Fibroblast of skin of left biceps (primary cell): ENCODE measurements at places on chromosomes 1 and 21.

GRCh38 chr1:236685917-236686814 is at the start of gene ACTN2:
Gene ACTN2 (plus strand): TSS chr1:236686499. CDS start chr1:236686674, 175 bp downstream.
- DNase-seq = no peak

GRCh38 chr1:247298701-247299100 is 33.0 kb downstream of the ZNF496 start:
- no peak for DNase-seq

GRCh38 chr1:110186558-110186957 is 23.6 kb upstream of the KCNC4 start:
- no peak for DNase-seq

DNA sequence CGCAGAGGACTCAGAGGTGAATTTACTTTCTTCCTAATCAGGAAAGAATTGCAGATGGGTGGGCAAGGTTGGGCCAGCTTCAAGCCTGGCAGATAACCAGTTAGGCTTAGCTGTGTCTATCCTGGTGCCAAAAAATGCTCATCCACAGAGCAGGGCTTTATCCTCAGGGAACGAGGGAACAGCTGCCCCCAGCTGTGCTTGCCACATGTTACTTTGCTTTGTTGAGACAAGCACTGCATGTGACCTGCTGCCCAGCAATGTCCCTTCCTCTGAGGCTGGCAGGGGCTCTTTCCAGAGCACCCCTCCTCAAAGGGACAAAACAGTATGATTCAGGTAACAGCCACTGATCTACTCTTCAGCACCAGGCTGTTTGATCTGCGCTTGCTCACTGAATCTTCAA is 505.1 kb upstream of the USP24 start:
- DNase-seq = no peak

DNA sequence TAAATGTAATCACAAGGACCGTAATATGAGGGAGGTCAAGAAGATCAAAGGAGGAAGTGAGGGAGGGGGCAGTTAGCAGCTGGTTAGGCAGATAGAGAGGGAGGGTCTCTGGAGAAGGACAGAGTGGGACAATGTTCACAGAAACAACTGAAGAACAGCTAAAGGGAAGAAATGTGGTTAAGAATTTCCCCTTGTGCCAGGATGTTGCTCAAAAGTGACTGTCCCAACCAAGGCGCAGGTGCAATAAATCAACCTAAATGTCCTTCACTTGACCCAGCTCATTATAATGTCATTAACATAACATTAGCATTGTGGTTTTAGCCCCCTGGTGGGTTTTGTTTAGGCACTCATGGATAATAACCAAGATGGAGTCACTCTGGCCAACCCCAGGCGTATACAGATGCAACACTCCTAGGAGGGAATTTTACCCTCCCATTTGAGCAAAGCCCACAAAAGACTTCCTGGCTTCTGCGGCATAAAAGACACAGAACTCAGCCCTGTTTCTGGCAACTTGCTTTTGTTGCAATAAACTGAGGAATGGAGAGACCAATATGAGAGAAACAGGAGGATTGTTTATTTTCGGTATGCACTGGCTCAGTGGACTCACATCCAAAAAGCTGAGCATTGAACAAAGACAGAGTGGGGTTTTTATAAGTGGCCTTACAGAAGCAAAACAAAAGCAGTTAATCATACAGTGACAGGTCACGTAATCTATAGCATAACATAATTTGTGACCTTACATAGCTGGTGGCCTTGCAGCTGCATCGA is 7.3 kb upstream of the CA6 start:
- no peak for DNase-seq

GRCh38 chr1:212060632-212061472 is 25.3 kb downstream of the DTL start:
- no peak for DNase-seq

GRCh38 chr1:50735443-50735842 is 224.6 kb downstream of the FAF1 start:
- DNase-seq = no peak

DNA sequence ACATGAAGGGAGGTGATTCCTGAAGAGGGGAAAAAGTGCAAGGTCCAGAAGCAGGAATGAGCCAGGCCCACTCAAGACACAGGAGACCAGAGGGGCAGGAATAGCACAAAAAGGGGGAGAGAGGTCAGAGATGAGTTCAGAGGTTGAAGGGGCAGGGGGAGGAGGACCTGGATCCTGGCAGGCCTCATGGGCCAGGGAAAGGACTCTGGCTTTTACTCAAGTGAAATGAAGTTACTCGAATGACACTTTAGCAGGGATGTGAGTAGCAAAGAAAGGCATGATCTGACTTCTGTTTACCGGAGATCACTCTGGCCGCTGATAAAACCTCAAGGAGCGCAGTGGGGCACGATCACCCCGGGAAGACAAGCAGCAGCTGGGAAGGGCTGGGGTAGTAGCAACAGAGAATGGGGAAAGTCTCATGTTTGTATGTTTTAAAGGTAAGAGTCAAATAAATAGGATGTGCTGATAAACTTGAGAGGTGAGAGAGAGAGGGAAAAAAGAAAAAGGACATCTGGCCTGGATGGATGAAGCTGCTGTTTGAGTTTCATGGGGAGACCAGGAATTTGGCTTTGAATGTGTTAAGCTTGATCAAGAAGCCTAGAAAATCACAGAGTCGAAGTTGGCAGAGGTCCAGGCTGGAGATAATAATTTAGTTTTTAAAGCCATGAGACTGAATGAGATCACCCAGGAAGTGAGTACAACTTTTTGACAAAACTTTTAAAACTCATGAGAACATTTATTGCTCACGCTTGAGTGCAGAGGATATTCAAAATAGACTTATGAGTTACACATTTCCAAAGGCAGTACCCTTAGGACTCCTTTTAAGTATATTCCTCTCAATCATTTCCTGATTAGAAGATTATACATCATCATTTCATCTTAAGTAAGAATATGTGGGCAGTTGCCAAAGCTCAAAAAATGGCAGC is 156.0 kb downstream of the RERE start:
- peak; percentile 64 for DNase-seq

- DNase-seq = no peak
These were observed 51.3 kb downstream of the GPR161 start for GRCh38 chr1:168085401-168085872.

GRCh38 chr1:183477986-183478781 is 5.9 kb downstream of the SMG7 start:
- no peak for DNase-seq

- DNase-seq = no peak
These were observed 43.2 kb downstream of the GJA5 start for GRCh38 chr1:147717051-147717705.

DNA sequence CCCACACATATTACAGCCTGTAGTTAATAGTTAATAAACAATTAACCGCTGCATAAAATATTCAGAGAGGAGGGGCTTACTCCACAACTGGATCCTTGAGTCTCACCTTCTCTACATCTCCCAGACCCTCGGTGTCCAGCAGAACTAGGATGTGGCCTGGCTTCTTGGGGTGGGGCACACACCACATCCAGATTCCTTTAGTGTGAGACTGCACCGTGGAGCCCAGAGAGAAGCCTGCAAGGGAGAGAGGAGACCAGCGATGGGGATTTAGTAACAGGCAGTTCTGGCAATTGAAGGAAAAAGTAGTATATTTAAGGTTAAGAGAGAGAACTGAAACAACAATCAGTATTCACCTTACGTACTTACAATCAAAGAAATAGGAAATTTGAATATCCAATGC is 4.9 kb downstream of the GBP1 start:
- no peak for DNase-seq

DNA sequence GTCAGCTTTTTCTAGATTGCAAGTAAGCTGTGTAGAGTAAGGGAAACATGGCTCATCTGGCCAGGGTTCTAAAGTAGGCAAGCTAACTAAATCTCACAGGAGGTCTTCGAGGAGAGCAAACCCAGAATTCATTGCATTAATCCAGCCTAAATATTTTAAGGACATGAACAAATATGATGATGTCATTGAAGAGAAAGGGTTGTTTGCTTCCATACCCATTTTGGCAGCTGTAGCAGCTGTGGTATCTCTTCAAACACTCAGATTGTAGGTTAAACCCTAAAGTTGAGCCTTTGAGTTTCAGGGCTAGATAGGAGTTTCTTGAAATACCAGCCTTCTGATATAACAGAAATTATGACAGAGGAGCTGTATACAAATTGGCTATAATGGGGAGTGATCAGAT is 200.5 kb upstream of the C1orf105 start:
- DNase-seq = no peak

DNA sequence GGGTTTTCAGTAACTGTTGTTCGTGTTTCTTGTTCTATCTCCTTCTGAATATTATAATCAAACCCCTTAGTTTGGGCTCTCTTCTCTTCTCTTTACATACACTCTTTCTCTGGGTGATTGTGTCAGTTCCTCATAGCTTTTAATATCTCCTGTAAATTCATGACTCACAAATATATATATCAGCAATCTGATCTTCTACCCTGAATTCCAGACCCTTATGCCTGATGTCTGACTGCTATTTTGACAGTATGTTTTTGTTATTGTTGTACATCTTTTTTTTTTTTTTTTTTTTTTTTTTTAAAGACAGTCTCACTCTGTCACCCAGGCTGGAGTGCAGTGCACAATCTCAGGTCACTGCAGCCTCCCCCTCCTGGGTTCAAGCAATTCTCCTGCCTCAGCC is 70.8 kb upstream of the MPC2 start:
- DNase-seq = no peak

DNA sequence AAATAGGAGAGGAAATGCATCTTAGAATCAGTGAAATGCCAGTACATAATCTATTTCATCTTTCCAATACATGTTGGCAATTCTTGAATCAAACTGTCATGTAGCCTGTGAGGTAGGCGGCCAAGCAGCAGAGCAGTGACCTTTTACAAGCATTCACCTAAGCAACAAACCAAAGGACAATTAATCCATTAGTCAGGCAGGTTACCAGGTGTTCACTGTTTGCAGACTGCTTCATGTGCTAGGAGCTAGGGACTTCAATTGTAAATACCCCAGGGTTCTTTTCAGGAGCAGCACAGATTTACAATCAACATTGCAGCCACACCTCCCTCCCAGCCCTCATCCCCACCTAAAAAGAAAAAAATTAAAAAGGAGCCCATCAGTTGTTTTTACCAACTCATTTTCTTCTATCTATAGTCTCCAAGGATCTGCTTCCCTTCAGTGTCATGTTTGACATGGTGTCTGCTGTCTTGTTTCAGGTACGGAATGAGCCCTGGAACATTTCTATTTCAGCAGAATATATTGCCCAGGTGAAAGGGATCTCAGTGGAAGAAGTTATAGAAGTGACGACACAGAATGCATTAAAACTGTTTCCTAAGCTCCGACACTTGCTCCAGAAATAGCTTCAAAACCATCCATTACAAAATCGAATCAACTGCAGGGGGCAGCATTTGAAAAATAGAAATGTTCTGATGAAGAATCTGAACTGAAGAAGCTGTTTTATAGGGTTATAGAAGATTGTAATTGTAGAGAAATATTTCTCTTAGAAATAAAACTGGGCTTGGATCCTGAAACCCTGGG is 23.0 kb downstream of the TATDN3 start:
- no peak for DNase-seq

GRCh38 chr1:55214212-55214933 is 791 bp downstream of the USP24 start:
- no peak for DNase-seq

- DNase-seq = no peak
These were observed 6.0 kb downstream of the COL24A1 start for GRCh38 chr1:86150553-86151055.

- DNase-seq = no peak
These were observed 22.1 kb upstream of the PSMB2 start for GRCh38 chr1:35663434-35663833.

DNA sequence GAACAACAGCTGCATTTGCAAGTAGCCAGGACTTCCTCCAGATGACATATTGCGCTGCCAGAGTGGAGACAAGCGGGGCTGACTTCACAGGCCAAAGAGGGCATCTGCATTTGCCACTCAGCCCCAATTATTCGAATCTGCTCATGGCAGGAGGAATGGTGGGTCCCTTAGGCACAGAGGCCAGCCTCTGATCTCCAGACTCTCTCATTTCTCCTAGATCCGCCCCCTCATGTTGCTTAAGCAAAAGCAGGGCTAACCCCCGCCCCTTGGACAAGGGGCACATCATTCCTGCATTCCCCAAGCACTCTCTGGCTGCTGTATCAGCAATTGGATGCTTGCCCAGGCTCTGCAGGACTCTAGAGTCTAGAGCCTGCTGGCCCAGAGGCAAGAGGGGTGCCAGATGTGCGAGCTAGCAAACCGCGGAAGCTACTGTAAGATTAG is 262.4 kb downstream of the ST6GALNAC3 start:
- peak; percentile 94 for DNase-seq

DNA sequence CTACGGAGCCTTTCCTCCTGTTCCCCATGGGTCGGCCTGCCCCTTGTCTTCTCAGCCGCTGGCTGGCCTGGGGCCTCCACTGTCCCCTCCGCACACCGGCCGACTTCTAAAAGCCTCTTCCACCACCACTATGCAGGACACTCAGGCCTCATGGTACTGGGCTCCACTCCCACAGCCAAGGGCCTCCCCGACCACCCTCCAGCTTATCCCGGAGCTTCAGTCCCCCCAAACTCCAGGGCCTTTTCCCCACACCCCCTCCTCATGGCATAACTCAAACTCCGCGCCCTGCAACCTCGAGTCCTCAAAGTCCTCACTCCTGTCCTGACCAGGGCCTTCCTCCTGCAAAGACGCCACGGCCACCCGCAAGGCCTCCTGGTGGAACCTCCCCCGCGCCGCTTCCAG is 2.0 kb downstream of the LRRC41 start:
- DNase-seq = no peak

- no peak for DNase-seq
These were observed 411 bp downstream of the FAM229A start for GRCh38 chr1:32361674-32362473.

DNA sequence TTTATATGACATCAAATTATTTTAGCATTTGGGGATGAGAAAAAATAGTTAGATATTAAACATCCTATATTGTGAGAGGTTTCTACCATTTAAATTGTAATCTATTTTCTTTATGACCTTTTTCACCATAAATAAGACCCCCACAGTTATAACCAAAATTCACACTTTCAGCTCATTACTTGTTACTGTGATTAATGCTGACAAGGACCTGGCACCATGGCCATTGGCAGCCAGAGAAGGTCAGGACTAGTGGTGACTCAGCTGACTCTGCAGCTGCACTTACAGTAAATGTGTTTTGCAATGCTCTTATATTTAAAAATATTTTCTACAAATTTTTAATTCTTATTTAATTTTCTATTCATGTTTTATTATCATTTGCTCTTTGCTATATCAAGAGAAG is 133.3 kb upstream of the C1orf105 start:
- no peak for DNase-seq

- no peak for DNase-seq
These were observed 290.4 kb downstream of the AKT3 start for GRCh38 chr1:243559575-243560162.
